NCI-H526 (cell line): ENCODE measurements at places on chromosomes 5 and 9.

DNA sequence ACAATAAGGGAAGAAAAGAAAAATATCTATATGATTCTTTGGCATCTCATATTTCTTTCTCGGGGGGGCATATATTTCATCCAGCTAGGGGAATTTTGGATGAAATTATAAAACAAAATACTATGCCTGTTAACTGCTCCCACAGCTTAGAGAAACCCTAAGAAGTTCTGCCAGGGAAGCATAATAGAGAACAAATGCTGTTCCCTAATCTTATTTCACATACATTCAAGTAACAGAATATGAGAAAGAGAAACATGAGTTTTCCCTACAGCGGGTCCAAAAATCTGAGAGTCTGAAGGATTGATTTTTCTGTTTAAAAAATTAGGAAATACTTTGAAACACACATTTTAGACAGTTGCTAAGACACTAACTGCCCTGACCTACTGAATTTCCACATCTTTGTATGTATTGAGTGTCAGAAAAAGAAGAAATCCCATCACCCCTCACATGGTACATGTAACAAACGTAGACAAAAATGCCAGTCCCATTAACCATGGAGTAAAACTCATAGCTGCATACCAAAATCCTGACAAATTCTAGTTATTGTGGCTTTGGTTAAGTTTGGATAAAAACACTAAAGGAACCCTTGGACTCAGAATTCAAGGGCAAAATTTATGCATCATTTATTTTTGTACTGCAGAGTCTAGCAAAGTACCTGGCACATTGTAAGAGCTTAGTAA is 620.2 kb upstream of the DMAC1 start:
- DNase-seq: no peak

DNA sequence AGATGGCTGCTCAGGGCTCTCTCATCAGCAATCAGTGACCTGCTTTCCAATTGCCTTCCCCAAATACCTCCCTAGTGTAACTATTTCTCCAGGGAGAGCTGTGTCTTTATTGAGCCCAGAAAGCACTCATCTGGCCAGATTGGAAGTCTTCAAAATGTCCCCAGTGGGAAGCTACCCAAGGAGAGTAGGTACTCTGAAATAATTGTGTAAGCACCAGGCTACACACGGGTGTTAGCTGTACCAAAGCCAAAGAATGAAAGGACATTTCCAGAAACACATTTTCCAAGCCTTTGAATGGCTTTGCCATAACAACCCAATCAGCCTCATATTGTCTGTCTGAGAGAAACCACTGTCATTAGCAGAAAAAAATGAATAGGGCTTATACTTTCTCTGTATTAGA is 318.8 kb downstream of the FAM170A start:
- no peak for DNase-seq

DNA sequence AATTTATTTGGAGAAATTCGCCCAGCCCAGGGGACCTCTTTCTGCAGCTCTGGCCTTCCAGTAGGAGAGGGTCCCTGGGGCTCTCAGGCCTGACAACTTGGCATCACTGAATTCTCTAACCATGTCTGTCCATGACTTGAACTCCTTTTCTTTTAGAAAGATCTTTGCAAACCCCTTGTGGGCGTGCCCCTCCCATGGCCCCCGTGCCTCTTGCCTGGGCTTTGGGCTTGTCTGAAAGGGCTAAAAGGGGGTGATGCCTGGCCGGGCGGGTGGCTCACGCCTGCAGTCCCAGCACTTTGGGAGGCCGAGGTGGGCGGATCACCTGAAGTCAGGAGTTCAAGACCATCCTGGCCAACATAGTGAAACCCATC is 3.2 kb upstream of the SQSTM1 start:
- no peak for DNase-seq

GRCh38 chr5:74442466-74442865 is 198.1 kb downstream of the ENC1 start:
- DNase-seq: no peak

DNA sequence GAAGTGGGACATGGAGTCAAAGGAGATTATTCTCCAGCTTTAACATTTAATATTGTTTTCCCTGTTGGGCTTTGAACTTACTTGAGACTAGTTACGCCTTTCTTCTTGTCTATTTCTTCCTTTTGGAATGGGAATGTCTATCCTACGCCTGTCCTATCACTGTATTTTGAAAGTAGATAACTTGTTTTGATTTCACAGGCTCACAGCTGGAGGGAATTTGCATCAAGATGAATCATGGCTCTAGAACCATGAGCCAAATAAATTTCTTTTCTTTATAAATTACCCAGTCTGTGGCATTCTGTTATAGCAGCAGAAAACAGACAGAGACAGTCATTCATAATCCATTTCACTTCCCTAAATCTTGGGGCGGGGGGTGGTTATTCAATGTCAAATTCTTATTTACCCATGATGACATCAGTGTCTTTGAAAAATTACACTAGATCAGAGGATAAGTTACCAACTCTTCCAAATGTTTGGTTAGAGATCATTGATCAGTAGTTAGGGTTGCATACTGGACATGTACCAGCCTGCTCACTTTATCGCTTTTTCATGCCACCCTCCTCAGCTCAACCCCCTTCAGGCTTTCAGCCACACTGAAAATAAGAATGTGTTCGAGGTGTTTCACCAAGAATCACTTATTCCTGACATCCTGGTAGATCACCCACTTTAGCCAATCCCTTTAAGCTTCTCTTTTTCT is 419.6 kb upstream of the PIK3R1 start:
- DNase-seq: no peak

- DNase-seq: no peak
Measured at GRCh38 chr5:141834331-141834730, 43.9 kb downstream of the PCDH1 start.

DNA sequence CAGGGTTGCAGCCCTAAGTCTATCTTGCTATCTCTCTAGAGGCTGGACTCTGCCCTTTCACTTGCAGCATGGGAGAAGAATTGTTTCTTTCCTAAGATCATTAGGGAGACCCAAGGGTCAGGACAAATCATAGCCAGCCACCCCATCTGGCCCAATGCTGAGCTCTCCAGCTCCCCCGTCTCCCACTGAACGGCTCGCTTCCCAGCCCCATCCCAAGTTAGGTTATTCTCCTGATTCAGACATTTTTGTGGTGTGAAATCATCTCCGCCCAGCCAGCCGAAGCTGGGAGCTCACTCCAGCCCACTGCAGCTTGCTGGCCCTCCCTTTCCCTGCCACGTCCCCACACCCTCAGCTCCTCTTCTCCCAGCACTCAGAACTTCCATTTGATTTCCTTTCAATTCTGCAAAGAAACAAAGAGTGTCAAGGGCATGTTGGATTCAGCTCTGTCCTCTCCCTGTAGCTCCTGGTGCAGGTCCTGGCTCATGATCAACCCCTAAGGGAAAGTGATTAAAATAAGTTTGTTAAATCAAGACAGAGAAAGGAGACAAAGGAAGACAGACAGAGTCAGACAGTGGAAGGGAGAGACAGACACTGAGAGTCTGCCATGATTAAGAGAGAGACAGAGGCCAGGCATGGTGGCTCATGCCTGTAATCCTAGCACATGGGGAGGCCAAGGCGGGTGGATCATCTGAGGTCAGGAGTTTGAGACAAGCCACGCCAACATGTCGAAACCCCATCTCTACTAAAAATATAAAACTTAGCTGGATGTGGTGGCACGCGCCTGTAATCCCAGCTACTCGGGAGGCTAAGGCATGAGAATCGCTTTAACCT is 12.6 kb upstream of the SPARC start:
- no peak for DNase-seq

GRCh38 chr9:137085920-137086530 is 760 bp upstream of the MAN1B1 start:
- DNase-seq: no peak

DNA sequence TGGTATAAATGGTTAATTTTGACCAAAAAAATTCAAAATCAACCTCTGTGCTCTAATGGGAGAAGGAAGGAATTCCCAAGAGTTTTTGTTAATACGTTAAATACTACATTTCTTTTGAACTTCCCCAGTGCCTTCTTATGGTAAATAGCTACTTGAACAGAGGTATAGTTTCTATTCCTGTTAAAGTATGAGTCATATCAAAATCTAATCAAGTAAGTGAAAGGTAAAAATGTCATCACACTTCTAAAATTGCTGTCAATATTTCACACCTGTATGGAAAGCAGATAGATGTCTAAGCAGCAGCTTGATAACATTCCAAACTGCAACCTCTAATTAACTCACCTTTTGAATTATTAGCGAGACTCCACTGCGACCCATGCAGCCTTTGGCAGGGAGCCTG is 214.1 kb upstream of the MEF2C start:
- no peak for DNase-seq

DNA sequence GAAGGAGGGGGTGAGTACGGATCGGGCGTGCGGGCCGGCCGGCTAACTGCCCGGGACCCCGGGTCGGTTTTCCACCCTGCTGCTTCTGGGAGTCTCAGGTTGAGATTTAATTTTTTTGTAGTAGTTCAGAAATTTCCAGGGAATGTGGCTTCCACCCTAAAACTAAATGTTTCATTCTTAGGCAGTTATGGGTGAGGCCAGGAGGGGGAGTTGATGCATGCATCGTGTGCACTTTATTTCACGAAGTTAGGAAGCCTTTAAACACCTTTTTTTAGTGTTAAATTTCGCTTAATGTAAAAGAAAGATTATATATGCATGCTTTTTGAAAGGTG is 905 bp downstream of the CDK9 start:
- DNase-seq: no peak

- DNase-seq: no peak
Measured at GRCh38 chr9:111633389-111633736, 2.2 kb downstream of the DNAJC25 start.

DNA sequence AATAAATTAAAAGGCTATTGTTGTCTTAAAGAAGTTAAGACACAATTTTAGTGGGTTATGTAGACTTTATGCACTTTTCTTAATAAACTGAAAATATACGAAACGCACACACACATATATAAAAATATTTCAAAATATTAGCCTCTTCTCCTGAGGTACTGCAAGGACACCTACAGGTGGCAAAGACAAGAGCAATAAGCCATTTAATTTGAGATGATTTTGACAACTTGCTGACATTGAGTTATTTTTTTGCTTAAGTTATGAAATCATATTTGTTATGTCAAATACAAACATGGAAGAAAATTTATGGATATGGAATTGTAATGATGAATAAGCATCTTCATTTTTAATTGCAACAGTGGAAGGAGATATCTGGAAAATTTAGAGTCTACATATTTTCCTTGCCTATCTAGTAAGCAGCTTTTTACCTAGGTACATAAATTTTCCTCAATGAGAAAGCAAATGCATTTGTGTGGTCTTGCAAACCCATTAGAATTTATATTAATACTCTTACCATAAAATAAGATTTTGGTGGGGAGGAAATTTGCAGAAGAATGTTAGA is 301.6 kb downstream of the ISL1 start:
- DNase-seq: no peak

DNA sequence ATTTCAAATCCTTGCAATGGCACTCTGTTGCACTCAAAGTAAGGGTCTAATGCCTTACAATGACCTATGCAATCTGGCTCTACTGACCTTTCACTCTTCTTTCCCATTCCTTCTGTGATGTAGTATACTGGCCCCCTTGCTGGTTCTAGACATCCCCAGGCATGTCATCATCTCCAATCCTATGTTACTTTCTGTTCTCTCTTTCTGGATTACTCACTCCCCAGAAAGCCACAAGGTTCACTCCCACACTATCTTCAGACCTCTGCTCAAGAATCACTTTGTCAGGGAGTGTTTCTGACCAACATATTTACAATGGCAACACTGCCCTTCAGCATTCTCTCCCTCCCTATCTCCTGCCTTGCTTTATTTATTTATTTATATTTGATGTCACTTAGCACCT is 802.2 kb upstream of the WWC1 start:
- DNase-seq: no peak

GRCh38 chr5:96794757-96795156 is 13.0 kb downstream of the ERAP1 start:
- no peak for DNase-seq

DNA sequence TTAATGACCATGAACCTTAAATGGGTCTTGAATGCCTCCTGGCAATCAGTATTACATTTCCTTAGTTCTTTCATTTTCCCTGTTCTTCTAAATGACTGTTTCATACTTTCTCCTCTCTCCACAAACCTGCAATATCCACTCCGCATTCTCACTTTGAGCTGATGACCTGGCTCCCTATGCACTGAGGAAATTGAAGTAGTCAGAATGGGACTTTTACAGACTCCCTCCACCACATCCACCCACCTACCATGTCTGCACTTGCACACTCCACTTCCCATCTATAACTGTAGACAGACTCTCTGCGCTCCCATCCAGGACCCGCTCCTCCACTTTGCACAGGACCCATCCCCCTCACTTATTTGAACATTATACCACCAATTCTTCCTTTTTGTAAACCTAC is 36.2 kb upstream of the GZMA start:
- DNase-seq: no peak

DNA sequence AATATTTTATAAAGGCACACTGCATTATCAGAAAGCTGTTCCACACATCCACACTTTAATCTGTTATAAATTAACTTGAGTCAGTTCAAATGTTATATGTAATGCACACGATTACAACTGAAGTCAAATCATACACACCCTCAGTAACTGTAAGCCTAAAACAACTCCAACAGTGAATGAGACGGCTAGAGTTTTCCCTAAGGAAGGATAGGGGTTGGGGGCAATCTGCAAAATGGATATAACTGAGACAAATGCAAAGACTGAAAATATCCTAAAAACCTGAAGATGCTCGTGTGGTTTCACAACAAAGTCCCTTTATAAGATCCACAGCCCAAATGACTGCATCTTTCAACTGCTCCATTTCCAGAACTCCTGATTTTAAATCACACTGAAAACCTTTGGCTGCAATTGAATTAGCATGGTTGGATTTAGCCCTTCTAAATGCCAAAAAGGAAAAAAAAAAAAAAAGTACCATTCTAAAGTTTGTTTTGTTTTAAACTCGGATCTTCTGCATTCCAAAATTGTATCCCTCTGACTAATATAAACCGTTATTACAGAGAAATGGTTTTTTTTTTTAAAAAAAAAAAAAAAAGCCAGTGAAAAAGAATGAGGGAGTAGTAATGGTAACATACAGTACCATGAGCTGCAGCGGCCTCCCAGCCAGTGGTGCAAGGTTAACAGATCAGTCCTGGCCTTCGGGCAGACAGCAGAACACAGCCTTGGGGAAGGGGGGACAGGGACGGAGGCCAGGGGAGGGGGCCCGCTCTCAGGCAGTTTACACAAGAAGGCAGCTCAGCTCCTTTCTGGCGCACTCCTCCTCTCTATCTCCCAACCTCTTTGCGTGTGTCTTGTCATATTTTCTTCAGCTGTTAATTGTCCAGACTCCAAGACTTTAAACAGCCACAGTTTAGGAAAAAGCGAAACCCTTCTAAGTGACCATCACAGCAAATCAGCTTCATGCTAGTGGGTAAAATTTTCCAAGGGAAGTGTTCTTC is 166.1 kb downstream of the BNC2 start:
- DNase-seq: no peak

DNA sequence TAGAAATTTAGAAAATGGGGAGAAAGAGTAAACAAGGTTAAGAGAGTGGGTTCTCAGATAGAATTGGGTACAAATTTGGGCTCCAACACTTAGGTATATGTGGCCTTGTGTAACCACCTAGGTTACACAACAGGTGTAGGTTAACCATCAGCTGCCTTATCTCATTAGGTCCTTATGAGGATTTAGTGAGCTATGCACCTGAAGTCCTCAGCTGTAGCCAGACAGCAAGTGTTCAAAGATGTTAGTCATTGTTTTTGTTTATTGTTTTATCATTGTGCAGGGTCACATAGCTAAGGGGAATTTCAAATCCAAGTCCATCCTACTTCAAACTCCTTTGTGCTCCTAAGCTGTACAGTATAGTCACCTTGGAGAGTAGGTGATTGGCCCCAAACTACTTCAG is 970 bp upstream of the TRIM32 start:
- DNase-seq: no peak

- no peak for DNase-seq
Measured at GRCh38 chr9:115411993-115412452, 294.1 kb upstream of the TNC start.
